ENCODE measurements at places on chromosomes 1 and 21.

DNA sequence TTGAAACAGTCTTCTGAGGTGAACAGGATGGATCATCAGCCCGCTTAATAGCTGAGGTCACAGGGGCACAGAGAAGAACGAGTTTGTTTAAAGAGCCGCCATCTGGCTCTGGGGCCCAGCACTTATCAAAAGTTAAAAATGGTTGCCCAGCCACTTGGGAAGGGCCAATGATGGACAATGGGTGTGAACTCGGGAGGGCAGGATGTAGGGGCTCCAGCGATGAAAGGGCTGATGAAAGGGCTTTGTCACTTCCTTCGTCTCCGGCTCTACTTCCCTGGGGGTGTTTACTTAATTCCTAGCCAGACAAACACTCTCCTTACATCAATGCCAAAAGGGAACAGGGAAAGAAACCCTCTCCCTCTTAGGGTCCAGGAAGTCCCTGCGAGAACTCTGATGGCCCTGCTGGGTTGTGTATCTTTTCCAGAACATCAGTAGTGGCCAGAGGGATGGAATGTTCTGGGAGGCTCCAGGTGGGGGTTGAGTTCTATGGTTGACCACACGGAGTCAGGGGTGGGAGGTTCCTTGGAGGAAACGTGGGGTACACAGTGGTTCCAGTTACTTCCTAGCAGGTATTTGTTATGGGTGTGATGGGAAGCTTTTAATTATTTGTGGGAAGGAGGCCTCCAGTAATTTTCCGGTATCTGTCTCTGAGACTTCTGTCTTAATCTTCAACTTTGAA, 9.0 kb upstream of the ABCG1 start:
- DNase-seq: no peak

DNA sequence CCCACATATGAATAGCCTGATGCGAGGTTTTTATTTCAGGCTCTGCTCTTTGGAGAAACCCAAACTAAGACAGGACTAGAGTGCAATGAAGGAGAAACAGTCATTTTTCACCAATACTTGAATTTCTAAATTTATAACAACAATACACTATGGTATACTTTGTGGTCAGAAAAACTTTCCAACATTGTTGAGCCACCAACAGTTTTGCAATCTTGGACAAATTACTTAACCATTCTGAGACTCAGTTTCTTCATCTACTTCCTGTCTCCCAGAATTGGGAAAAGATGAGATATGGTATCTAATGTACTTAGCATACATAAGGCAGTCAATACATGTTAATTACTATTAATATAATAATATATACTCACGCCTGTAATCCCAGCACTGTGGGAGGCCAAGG, 519.8 kb upstream of the PLXNA2 start:
- DNase-seq: no peak

DNA sequence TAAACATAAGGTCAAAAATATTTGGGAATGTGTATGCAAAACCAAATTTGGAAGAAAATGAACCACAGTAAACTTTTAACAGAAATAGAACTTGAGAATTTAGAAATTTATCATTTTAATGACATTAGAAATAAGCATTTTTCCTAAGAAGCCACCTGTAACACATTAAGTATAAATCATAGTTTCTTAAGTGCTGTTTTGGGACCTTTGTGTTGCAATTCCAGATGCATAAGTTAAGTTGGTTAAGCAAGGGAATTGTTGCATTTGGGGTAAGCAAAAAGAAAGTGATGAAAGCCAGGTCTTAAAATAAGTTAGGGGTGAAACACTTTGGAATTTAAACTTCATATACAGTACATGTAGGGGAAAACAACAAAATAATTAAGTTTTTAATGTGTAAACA, 49.8 kb downstream of the CDKN2C start:
- no peak for DNase-seq

GRCh38 chr1:97114842-97115241, 393.3 kb downstream of the PTBP2 start:
- DNase-seq: no peak

- DNase-seq: no peak
These were observed 18.7 kb upstream of the SYT2 start for GRCh38 chr1:202728951-202729350.

- DNase-seq: no peak
These were observed 12.5 kb upstream of the PEF1 start for GRCh38 chr1:31657020-31657804.

DNA sequence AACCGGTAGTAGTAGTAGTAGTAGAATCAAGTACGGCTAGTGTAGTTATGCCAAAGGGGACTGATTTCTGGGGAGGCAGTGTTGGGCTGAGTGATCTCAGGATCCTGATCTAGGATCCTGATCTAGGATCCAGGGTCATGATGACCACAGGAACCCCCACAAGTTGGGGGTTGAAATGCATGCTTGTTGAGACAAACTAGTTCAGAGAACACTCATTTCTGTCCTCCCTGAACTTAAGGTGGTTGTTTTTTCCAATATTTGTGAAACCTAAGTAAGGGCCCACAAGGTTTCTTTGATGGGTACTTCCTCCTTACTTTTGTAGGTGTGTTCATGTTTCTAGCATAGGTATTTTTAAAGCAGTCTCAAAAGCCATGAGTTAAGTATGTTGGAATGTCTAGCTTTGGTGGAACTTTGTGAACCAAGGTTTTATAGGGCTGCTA, 33.9 kb upstream of the PDC start:
- no peak for DNase-seq

DNA sequence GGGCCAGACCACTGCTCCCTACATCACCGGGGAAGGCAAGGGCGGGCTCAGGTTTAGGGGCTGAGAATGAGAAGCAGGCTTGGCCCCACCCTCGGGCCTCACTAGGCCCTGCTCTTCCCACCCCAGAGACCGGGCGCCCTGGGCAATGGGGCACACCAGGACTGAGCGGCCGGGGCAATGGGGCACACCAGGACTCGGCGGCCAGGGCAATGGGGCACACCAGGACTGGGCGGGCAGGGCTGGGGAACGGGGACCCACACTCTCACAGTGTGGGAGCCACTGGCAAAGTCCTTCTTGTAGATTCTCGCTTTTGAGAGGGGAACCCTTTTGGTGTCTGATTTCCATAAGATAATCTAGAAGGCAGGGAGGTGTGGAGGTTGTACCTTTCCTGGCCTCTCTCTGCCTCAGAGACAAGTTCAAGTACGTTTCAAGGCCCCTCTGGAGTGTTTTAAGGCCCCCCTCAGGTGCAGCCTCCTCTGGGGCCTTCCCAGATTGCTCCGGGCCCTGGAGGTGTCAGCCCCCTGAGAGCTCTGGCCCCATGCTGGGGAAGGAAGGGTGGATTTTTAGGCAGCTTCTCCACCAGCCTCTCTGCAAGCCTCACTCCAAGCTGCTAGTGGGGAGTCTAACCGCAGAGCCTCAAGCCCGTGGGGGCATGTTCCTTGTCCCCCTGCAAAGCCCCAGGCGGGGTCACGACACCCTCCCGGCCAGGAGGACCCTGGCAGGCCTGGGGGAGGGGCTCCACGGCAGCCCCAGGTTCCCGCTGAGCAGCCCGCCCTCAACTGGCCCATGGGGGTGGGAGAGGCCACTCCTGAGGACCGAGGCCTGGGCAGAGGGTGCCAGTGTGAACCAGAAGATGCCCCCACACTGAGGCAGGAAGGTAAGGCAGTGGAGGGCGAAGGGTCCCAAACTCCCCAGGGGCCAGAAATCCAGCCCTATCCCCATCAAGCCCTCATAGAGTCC, 66.2 kb downstream of the ARHGEF16 start:
- DNase-seq: no peak

GRCh38 chr1:67570486-67571143, 114.4 kb upstream of the GADD45A start:
- no peak for DNase-seq

DNA sequence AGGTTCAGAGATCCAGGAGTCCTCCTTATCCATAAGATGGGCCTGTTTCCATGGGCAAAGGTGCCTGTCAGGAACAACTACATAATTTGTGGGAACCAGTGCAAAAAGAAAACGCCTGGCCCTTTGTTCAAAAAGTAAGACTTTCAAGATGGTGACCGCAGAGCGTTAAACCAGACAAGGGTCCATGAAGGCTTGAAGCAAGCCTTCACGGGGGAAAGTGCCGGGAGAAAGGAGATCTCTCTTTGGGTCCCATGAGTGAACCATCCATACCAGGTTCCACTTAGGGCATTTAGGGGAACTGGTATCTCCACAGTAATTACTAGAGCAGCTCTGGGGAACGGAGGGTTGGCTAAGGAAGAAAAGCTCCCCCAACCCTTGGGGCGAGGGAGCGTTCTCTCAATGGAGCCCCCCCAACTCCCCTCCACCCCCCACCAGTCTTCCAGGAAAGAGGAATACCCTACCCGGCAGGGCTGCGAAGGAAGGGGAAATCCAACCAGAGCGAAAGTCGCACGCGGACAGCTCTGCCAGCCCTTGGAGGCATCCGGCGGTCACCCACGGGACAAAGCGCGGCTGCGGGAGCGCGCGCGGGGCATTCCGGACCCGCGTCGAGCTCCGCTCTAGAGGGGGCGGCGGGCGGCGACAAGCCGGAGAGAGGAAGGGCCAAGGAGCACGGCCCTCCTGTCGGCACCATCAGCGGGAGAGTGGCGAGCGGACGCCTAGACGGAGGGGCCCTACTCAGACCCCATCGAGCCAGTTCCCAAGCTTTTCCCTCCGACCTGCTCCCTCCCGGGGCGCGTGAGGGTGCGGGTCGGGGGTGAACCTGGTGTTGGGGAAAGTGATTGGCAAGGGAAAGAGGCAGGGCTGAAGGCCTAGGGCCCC, 687 bp upstream of the RASSF5 start:
- DNase-seq: no peak

DNA sequence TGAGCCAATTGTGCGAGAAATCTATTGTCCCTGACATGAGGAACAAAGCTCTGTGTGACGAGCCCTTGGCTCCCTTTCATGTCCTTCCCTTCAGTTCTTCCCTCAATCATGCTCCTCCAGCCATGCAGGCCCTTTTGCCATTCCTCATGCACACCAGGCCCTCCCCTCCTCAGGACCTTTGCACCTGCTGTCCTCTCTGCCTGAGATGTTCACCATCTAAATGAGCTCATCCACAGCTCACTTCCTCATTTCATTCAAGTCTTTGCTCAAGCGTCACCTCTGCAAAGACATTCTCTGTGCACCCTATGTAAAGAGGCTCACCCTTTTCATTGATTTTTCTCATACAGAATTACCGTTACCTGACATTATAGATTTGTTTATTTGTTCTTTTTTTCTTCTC, 43.7 kb downstream of the C8B start:
- no peak for DNase-seq

GRCh38 chr1:229947968-229948367, 119.1 kb upstream of the GALNT2 start:
- no peak for DNase-seq

DNA sequence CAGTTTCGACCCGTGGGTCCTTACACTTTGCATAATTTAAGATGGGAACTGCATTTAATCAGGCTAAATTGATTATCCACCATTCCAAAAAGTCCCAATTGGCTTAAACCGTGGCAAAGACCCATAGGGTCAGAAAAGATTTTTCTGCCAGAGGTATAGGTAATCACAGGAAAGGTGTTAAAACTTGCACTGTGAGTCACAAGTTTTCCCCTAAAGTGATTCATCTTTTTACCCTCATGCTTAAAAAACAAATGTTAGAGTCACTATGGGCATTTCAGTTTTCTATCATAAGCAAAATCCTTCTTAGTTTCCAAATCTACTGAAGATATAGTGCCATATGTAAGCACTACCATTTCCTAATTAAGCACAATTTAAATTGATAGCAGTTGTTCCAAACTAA, 1079.8 kb downstream of the ADGRL2 start:
- no peak for DNase-seq

DNA sequence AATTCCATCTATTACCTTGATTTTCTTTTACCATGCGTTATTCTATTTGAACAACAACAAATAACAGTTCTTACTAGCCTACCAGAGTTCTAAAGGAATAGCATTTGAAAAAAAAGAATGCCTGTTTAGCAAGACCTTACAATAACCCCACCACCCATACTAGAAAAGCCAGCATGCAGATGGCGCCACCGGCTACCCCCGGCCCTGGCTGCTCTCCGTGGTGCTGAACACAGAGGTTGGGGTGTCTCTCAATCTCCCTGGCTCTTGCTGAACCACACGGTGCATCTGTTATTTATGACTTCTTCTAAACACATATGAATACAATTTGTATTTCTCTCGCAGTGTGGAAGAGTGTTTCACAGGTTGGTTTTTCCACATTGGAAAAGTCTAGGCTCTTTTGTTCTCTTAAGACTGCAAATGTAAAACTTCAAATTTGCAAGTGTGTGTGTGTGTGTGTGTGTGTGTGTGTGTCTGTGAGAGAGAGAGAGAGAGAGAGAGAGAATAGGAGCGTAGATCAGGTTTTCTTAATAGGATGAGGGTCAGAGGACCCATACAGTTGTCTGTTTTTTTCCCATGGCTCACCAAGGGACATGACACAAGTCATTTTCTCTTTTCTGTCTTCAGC, 13.6 kb downstream of the GRIK3 start:
- no peak for DNase-seq
